ENCODE measurements at places on chromosomes 6 and 20.

GRCh38 chr6:96836631-96837080 lies 621 bp downstream of the GPR63 start:
- DNase-seq = peak; percentile 21

GRCh38 chr6:84769306-84769705 lies 4.9 kb upstream of the TBX18 start:
- DNase-seq = no peak

DNA sequence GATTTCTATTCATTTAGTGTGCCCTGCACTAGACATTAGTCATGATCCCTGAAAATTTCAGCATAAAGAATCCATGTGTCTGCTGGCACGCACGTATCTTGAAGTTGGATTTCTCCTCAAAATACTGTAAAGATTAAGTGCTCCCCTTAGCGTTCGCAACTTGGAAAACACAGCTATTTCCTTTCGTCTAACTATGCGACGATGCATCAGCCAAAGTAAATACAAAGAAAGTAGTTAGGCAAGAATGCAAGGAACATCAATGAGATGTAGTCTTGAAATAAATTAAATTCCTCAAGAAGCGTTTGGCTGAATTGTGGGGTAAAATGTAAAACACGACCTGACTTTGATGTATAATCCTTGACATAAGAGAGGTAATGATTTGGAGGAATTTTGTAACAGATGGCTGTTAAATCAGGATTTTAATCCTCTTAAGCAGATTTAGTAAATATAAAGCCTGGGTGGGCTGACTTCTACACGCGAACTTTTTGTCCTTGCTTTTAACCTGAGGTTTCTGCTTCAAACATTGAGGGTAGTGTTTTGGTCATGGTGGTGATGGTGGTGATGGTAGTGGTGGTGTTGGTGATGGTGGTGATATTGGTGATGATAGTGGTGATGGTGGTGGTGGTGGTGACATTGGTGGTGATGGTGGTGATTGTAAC lies 88.2 kb downstream of the FOXF2 start:
- DNase-seq = no peak

GRCh38 chr6:158660333-158660754 lies 10.5 kb downstream of the SYTL3 start:
- no peak for DNase-seq

DNA sequence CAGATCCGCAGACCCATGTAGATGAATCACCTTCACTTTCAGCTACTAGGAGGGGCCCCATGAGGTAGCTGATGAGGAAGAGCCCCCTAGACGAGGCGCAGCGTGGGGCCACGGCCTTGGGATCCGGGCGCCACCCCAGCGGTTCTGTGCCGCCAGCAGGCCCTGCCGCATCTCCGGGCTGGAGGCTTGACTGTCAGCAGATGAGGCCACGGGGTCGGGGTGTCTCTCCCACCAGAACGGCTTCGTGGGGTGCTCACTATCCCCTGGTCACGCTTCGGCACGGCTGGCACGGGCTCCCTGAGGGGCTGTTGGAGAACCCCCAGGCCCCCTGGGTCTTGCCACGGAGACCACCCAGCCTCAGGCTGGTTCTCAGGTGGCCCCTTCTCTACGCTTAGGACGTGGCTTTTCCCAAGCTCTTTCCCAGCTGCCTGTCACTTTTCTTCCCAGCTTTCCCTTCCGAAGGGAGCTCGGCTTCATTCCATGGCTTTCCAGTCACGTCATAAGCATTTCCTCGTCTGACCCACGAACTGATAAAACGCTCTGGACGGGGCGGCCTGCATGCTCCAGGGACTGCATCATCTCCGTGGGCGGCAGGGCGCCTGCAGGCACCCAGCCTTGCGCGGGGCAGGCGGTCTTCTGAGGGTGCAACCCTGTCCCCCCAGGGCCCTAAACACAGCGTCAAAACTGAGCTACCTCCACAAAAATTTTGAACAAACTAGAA lies 85.9 kb downstream of the THBS2 start:
- no peak for DNase-seq

DNA sequence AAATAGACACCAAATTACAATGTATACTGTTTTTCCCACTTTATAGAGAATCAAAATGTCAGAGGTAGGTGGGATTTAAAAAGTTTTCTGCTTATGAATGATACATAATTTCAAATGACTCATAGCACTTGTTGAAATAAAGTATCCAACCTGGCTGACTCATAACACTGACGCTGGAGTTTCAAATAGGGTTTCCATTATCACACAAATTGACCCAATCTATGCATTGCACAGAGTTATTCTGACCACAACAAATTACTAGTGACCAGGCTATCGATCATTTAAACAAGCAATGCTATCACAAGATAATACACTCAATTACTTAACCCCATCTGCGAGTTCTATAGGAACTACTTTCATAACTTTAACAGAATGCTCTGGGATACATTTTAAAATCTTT lies 31.9 kb upstream of the PRELID3B start:
- DNase-seq = no peak

DNA sequence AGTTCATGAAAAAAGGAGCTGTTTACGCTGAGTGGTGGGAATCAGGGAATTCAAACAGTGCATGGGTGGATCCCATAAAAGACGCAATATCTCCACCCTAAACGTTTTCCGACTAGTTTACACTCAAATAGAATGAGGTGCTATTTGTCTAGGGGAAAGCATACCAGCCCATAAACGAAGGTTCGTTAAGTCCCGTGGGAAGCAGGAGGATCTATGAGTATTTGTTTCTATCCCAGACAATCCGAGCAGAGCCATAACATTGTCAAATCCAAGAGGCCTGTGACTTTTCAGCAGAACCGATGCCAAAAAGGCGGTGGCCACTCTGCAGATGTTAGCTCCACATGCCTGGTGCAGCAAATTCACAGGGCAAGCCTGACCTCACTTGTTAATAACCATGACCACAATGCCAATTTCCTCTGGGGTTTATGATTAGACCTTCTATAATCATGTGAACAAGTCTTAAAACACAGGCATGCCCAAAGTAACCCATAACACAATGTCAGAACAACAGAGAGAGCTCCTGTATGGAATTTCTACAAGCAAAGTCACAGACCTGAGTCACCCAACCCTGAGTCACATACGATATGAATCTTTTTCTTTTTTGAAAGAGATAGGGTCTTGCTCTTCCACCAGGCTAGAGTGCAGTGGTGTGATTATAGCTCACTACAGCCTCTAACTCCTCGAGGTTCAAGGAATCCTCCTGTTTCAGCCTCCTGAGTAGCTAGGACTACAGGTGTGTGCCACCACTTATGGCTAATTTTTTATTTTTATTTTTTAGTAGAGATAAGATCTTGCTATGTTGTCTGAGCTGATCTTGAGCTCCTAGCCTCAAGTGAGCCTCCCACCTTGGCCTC lies 123.3 kb downstream of the KIF13A start:
- peak; percentile 82 for DNase-seq
